Left lobe of liver (tissue), 2 donors: ENCODE measurements at places on chromosomes 3 and 15. TPM values are rescaled to one million over a fixed set of nuclear protein-coding genes. Genes with fewer than 3 reads are reported as not detected.

DNA sequence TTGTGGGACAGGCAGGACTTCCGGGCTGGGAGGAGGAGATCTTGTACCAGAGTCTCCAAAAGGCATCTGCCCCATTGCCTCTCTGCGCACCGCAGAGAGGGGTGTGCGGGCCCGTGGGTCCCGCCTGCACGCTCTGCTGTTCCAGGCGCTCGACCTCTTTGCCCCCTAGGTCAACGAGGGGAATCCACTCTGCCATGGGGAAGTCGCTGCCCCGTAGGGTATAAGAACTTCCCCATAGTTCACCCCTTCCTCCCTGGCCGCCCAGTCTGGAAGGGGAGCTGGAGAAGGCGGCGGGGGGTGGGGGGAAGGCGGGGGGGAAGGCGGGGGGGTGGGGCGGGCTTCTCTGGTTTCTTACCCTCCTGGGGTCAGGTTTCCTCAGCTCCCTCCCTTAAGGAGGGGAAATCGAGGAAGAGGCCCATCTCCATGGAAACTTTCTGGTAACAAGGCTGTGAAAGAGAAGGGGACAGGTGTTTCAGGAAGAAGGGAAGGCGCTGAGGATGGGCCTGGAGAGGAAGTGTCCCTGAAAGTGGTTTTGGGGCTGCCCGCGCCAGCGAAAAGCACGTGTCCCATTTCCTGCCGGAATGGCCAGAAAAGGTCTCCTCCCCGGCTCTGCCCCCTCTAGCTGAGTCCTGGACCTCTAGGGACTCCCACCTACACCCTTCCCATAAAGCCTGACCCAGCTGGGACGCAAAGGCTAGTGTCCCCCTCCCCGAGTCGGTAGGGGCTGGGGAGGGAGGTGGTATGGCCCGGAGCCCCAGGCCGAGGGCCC, 27.5 kb downstream of the NR1I2 start:
- DNase-seq = no peak

- DNase-seq = no peak
Measured at GRCh38 chr15:31559786-31560185, 233.2 kb downstream of the KLF13 start.

DNA sequence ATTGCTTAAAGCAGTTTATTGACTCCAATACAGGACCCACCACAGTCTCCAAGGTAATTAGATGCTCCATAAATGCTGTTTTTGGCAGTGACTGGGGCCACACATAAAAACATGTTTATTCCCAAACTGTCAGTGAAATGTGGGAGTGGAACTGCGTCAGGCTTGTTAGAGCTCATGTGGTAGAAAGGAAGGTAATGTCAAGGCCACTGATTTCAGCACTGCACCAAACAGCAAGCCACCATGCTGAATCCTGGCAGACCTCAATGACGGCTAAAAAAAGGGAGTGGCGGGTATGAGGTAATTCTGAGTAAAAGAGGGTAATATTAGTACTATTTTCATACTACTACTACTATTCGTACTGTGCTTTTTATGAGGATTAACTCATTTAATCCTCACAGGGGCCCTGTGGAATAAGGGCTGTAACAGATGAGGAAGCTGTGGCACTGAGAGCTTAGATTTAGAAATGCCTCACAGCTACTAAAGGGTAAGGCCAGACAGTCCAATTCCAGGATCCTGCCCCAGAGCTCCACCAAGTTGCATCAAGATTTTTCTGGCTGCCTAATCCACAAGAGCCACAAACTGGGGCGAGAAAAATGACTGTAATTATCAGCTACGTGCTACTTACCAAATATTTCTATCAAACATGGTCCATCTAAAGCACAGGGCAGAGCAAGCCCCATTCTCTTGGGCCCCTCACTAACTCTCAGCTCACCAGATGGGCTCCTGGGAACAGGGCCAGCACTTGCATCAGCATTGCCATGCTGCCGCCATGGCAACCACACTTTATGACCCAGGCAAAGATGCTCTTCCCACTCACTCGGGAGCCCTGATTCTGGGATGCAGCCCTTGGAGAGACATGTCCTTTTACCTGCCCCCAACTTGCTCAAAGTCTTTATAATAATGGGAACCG, 83.6 kb upstream of the SPATA12 start:
- DNase-seq = no peak

DNA sequence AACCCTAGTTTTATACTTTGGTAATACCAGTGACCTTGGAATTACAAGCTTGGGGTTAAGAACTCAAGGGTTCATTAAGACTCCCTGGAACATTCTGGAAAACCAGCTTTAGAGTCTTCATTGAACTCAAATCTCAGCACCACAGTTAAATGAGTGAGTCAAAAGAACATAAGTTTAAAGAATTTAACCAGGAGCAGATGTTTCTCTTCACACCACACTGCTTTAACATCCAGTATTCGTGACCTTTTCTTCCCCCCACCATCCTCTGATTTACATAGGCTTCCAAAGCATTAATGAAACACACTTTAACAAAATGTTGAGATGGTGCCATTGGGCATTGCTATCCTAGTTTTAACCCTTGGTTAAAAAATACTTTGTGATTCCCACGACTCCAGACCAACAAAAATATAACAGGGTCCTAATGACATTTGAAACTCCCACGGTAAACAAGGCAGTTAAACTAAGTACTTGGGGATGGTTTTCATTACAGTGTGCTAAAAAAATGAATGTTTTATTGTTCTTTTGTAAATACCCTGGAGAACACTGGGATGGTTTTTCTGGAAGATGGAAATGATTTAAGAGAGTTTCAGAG, 123.9 kb downstream of the OXNAD1 start:
- DNase-seq = no peak

The EXD1 gene
- total RNA-seq = not detected

The NANOGP8 gene
- total RNA-seq = 0.45 TPM

The LDHAL6B gene
- not detected for total RNA-seq

The PLSCR2 gene
- total RNA-seq = not detected

The PLA2G4F gene
- total RNA-seq = 0.25 TPM
